Hematopoietic multipotent progenitor cell treated with erythropoietin and hydrocortisone succinate and interleukin-3 and kit ligand, for 6 days (in vitro differentiated cells): ENCODE measurements at places on chromosomes 5 and 9.

GRCh38 chr5:2272039-2272438 lies 389.3 kb upstream of the IRX4 start:
- no peak for DNase-seq

GRCh38 chr9:92947268-92948037 lies at the start of gene FGD3:
FGD3 (plus strand) TSS chr9:92947523; CDS start chr9:92976257, 28,734 bp downstream.
- peak; percentile 56 for DNase-seq

- no peak for DNase-seq
Observed at GRCh38 chr5:126428421-126428820, 5.2 kb downstream of the GRAMD2B start.

DNA sequence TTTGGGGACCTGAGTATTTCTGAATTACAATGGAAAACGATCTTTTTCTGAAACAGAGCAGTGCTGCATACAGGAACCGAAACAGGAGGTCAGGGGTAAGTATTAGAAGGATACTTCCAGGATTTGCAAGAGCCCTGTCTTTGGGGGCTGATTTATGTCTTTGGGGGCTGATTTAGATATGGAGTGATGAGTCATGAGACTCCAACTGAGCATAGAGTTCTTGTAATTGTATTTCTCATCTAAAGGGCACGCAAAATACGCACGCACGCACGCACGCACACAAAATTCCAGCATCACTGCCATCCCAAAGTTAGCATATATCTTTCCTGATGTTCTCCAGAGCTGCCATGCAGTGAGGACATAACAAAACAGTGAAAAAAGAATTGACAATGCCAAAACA lies 414.8 kb upstream of the CCNH start:
- DNase-seq: no peak

DNA sequence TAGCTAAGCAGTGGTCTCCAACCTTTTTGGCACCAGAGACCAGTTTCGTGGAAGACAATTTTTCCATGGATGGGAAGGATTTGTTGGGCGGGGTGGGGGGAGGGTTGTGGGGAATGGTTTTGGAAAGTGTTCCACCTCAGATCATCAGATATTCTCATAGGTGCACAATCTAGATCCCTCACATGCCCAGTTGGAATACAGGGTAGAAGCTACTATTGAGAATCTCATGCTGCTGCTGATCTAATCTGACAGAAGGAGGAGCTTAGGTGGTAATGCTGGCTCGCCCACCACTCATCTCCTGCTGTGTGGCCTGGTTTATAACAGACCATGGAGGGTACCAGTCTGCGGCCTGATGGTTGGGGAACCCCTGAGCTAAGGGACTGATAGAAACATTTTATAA lies 662.7 kb upstream of the RGMB start:
- DNase-seq: no peak

DNA sequence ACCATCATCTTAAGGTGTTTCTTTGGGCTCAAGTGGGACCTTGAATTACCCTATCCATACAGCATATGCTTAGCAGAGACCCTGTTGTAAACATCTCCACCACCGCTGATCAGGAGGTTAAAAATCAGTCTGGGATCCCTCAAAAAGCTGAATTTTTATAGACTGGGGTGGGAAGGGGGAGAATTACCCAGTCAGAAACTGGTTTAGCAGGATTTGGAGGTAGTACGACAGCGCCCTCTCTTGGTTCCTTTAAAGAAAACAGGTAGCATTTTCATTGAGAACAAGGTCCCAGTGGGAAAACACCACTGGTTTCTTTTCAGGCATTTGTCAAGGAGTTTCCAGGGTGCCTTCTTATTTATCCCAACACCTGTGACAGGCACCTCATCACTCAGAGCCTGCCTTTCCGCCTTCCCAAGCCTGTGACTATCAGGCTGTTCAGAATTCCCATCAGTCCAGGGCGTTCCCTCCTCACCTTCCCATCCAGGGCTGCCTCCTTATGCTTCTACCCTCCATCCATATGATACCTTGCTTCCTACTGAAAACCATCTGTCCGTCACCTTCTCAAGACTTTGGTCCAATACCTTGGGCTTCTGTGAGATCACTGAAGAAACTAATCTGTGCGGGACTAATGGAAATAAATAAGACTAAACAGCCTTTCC lies 203.8 kb upstream of the RAI14 start:
- DNase-seq: no peak

DNA sequence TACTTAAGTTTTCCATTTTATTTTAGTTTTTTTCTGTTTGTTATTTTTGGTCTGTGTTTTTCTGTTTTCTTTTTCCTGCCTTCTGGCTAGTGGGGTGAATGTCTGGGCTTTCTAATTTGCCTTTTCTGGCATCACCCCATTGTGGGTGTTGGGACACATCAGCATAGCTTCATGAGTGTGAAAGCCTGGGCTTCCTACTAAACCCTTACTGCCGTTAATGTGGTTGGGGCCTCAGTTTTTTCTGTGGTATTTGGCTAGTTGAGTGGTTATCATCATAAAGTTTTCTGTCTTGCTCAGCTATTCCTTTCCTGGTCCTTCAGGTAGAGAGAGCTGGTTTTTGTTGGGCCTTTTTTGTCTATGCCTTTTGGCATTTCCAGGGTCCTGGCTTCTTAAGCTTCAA lies 21.4 kb downstream of the C5orf47 start:
- DNase-seq: no peak

DNA sequence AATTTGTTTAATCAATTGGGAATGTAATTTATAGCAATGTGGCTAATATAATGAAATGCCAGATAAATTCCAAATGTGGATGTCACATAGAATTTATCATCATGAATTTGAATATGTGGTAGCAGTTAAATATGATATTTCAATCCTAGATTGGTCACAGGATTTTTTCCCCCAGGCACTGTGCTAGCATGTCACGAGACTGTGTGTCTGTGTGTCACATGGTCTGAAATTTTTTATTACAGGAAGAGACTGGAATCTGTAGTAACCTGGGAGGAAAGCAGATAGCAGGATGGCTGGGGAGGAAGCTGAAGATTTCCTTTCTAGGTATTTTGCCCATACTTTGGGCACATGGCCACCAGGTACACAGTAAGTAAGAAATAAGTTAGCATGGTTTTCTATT lies 35.4 kb upstream of the MSH3 start:
- no peak for DNase-seq

GRCh38 chr9:35669331-35670145 lies 4.2 kb upstream of the CA9 start:
- no peak for DNase-seq

GRCh38 chr5:26889815-26890214 lies 148.6 kb downstream of the CDH9 start:
- DNase-seq: no peak

- DNase-seq: no peak
Observed at GRCh38 chr9:128358861-128359260, 12.3 kb upstream of the URM1 start.

- DNase-seq: no peak
Observed at GRCh38 chr5:23419115-23419514, 88.3 kb upstream of the PRDM9 start.

- DNase-seq: no peak
Observed at GRCh38 chr9:84857211-84857610, 187.7 kb downstream of the NTRK2 start.

GRCh38 chr9:32603914-32604852 lies 31.2 kb upstream of the NDUFB6 start:
- no peak for DNase-seq

GRCh38 chr5:125202353-125202752 lies 455.9 kb upstream of the ZNF608 start:
- no peak for DNase-seq

DNA sequence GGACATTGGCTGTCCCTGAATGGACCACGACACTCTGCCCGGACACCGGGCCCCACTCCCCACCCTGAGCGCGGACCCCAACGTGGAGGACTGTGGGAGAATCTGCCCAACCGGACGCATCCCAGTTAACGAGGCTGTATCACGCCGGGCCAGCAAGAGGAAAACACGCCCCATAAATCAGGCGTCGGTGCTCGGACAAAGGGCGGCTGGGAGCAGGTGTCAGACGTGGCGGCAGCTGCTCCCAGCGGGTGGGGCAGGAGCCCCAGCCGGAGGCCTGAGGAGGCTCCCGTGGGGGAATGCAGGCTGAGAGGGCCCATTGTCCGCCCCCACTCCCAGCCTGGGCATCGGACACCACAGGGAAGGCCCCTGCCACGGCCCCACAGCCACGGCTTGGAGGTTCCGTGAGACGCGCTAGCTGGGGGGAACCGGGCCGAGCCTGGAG lies 19.2 kb downstream of the NOTCH1 start:
- no peak for DNase-seq

GRCh38 chr9:99031319-99031718 lies 73.6 kb upstream of the TGFBR1 start:
- no peak for DNase-seq

DNA sequence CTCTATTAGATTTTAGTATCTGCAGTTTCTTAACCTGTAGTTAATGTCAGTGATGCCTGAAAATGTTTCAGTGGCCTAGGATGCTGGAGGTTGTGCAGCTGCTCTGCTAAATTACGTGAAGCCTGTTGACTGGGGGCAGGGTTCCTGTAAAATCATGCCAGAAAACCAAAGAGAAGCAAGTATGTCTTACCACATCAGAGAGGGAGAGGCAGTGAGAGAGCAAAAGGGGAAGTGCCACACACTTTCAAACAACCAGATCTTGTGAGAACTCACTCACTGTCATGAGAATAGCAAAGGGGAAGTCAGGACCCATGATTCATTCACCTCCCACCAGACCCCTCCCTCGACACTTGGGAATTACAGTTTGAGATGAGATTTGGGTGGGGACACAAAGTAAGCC lies 83.9 kb upstream of the CYLC2 start:
- peak; percentile 1 for DNase-seq

GRCh38 chr5:132749506-132749905 lies 2.3 kb downstream of the CCNI2 start:
- no peak for DNase-seq

DNA sequence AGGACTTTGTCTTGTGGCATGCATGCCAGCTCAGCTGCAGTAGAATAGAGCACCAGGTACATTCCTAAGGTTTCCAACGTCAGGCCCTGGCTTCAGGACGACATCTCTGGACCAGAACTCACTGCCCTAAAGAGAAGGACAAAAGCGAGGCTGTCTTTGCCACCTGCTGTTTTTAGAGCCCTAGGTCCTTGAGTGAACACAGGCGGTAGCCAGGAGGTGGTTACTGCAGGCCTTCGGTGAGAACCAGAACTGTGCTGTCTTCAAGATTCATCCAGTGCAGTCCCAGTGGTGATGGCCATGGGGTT lies 288.9 kb upstream of the CDH18 start:
- no peak for DNase-seq

- DNase-seq: no peak
Observed at GRCh38 chr9:35760651-35761050, 6.6 kb upstream of the MSMP start.

GRCh38 chr5:94243612-94244011 lies 374.8 kb downstream of the KIAA0825 start:
- no peak for DNase-seq

DNA sequence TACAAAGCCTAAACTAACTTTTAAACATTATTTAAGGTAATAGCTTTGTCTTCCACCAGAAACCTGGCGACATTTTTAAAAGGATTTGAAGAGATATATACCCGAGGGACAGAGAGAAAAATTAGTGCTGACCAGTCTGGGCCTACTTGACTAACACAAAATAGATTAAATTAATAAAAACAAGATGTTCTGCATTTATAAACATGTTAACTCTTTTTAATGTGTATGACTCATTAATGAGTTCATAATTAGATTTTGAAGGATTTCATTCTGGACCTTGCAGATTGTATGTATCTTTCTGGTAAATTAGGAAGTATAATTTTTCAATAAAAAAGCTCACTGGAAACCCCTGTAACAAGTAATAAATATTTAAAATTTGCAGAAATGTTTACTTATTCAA lies 459.1 kb upstream of the CDH9 start:
- no peak for DNase-seq

- no peak for DNase-seq
Observed at GRCh38 chr9:123997665-123998277, 13.8 kb upstream of the LHX2 start.

- peak; percentile 39 for DNase-seq
Observed at GRCh38 chr9:90802386-90802985, 867 bp downstream of the SYK start.

GRCh38 chr9:124291801-124292396 lies 34.1 kb downstream of the NEK6 start:
- peak; percentile 53 for DNase-seq

DNA sequence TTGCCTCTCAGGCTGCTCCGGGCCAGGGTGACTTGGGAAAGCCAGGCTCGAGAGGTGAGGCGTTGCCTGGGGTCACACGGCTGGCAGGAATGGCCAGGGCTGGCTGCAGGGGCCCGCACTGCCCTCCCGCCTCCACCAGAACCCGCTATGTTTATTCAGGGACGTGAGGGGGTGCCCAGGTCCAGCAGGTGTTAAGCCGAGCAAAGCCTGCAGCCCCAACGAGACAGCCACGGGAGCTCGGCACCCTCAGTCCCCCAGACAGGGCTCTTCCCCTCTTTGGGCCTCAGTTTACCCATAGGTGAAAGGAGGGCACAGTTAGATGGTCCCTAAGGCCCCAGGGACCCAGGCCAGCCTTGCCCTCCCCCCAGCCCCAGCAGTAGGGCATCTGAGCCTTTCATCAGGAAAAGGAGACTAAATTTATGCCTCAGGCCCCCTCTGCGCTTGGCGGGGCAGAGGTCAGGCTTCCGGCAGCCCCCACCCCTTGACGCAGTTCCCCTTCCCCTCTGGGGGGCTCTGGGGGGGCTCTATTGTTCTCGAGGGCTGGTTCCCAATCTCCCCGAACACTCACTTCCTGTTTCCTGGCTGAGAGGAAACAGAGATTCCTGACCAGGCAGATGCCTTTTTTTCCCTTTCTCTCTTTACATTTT lies 7.1 kb upstream of the EGFL7 start:
- peak; percentile 41 for DNase-seq

GRCh38 chr5:147519380-147519779 lies 9.5 kb upstream of the DPYSL3 start:
- no peak for DNase-seq

DNA sequence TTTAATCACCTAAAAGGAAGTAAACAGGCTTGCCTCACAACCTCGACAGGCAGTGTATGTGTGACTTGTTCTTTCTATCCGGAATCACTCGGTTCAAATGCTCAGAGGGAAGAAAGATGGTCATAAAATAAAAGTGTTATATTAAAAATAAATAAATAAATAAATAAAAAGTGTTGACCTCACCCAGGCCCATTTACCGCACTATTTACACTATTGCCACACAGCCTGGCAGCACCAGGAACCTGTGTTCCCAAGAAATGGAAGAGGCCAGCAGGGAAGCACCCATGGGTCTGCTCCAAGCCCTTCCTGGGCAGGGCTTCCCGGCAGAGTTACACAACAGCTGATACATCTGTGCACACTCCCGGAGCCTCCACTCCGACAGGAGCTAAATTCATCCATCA lies 127.9 kb downstream of the EFNA5 start:
- DNase-seq: no peak
